Neural crest cell (in vitro differentiated cells): ENCODE measurements at places on chromosomes 2 and 18. TPM values are rescaled to one million over a fixed set of nuclear protein-coding genes. Genes with fewer than 3 reads are reported as not detected.

- H3K4me3 ChIP-seq, result no peak overlapping the region
- H3K36me3 ChIP-seq, result peaks cover 21% of the 10 kb centered on the region
- DNase-seq, result no peak
- no peak overlapping the region for H3K27ac ChIP-seq
- no peaks in the 10 kb centered on the region for H3K27me3 ChIP-seq
Measured at GRCh38 chr18:36394486-36394885, 97.0 kb downstream of the FHOD3 start.

DNA sequence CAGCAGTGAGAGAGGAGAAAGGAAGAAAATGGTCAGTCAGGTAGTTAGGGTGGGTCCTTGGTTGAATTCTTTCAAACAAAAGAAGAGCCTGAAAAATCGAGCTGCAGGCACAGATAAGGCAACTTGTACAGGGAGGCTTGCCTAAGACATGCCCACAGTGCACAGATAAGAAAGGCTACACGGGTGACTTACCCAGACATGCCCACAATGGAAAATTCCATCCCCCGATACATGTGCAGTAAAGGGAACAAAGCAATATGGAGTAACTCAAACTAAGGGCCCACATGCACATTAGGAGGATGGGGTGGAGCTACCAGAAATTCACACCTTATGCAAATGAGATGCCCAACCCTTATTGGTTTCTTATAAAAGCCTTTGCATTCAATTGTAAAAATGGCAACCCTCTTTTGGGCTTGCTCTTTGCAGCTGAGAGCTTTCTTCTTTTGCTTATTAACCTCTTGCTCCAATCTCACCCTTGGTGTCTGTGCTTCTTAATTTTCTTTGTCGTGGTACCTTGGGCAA is 110.3 kb upstream of the RMP24 start:
- no peaks in the 10 kb centered on the region for H3K27me3 ChIP-seq
- H3K27ac ChIP-seq, result no peak overlapping the region
- H3K4me3 ChIP-seq, result no peak overlapping the region
- no peak for DNase-seq

GRCh38 chr18:13915995-13916431 is 677 bp upstream of the MC2R start:
- H3K27ac ChIP-seq, result no peak overlapping the region
- peaks cover 11% of the 10 kb centered on the region for H3K4me1 ChIP-seq
- no peak for DNase-seq
- no peaks in the 10 kb centered on the region for H3K27me3 ChIP-seq
- no peaks in the 10 kb centered on the region for H3K36me3 ChIP-seq

GRCh38 chr2:149329489-149330126 is 779 bp upstream of the LYPD6 start:
- DNase-seq, result peak; percentile 32
- peaks cover 31% of the 10 kb centered on the region for H3K27me3 ChIP-seq
- no peaks in the 10 kb centered on the region for H3K36me3 ChIP-seq
- H3K4me3 ChIP-seq, result peak overlapping the region; percentile 93

DNA sequence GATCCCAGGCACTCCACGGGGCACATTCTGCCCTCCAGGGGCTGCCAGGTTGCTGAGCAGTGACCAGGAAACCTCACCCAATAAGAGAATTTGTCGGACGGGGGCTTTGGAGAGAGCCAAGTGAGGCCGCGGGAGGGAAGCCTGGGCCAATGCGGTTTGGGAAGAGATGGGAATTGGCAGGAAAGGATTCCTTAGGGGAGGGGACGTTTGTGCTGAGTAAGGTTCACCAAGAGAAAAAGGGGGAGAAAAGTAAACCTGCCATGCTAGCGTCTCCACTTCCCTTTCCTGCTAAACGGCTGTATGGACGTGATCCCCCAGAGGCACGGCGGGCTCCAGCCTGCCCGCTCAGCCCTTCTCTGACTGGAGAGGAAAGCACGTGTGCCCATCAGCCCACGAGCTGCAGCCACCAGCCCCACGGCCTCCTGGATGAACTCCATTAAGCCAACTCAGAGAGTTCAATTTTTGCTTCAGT is 194.4 kb upstream of the ID2 start:
- no peaks in the 10 kb centered on the region for H3K27me3 ChIP-seq
- peaks cover 12% of the 10 kb centered on the region for H3K4me1 ChIP-seq
- H3K36me3 ChIP-seq, result no peaks in the 10 kb centered on the region
- H3K27ac ChIP-seq, result no peak overlapping the region
- H3K4me3 ChIP-seq, result no peak overlapping the region

Gene POTEJ
- not detected in 2 replicates for total RNA-seq

DNA sequence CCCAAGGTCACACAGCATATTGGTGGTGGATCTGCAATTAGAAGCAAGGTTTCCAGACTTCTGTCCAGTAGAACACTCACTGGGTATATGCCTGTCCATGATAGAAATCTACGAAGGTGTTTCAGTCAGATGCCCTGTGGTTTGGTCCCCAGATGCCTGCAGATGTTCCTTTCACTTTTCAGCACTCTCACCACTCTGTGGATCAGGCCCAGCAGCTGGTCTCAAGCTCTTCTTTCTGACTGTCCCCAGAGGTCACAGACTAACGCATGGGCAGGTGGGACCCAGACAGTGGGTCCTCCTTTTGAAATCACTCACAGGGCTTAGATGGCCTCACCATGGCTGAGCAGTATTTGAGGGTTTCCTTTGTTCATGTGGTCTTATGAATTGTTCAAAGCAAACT is 376.5 kb downstream of the ALK start:
- H3K27me3 ChIP-seq, result no peaks in the 10 kb centered on the region
- H3K4me3 ChIP-seq, result no peak overlapping the region
- H3K36me3 ChIP-seq, result no peaks in the 10 kb centered on the region
- DNase-seq, result no peak

DNA sequence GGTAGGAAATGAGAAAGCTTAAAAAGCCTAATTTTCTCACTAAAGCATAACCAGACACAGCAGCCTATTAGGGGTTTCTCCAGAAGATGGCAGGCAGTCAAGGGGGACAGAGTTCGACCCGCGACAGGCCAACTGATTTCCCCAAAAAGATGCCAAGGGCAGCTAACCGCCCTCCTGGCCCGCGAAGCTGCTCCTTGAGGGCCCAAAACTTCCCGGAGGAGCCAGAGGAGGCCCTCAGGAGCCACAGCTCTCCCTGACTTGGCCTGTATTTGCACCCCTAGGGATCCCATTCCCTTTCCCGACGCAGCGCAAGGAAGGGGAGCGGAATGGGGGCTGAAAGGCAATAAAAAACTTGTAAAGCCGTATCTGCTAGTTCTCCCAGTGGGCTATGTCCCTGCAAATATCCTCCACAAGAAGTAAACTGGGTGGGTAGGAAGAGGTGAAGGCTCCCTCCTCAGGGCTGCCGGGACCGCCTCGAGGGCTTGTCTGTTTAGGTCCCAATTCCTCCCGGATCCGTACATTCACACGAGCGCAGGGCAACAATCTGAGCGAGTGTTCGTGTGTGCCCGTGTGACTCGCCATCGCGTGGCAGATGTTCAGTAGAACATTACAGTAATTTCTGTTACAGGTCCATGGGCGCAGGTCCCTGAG is 756 bp upstream of the NAGK start:
- no peaks in the 10 kb centered on the region for H3K36me3 ChIP-seq
- H3K4me1 ChIP-seq, result peaks cover 27% of the 10 kb centered on the region
- H3K4me3 ChIP-seq, result peak overlapping the region; percentile 96
- no peak for DNase-seq

Gene SERPINB10
- not detected in 2 replicates for total RNA-seq

- no peaks in the 10 kb centered on the region for H3K27me3 ChIP-seq
- H3K4me3 ChIP-seq, result peak overlapping the region; percentile 35
- peak overlapping the region; percentile 73 for H3K27ac ChIP-seq
- DNase-seq, result peak; percentile 62
Measured at GRCh38 chr2:67650291-67651133, 253.4 kb downstream of the ETAA1 start.

Gene SERPINB12
- not detected in 2 replicates for total RNA-seq

Gene ABI2
- total RNA-seq, result 147 and 162 TPM in 2 replicates
